Adipocyte (in vitro differentiated cells): ENCODE measurements at places on chromosomes 1 and 21.
A peak's percentile ranks its signal among the peaks of the same experiment; 100 is the strongest.

DNA sequence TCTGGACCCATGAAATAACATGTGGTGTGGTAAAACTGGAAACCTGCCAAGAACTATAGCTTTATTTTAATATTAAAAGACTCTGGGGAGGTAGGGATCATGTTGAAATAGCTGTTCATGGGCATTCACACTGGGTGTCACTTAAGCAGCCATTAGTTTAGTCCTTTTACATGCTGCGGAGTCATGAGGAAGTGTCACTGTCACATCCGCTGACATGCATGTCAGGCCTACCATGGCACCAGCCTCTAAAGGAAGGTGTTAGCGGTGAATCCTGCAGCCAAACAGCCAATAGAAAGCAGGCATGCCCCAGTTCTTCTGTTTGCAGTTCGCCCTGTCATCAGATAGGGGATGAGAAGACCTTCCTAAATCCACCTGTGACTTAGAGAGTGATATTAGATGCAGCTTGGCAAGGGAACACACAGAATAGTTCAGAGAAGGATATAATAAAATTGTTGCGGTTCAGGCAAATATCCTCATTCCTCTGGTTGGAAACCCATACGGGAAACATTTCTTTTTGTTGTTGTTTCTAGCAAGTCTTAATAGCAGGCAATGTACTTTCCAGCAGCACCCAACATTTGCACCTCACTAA is 100.4 kb downstream of the CACHD1 start:
- no peak for DNase-seq

DNA sequence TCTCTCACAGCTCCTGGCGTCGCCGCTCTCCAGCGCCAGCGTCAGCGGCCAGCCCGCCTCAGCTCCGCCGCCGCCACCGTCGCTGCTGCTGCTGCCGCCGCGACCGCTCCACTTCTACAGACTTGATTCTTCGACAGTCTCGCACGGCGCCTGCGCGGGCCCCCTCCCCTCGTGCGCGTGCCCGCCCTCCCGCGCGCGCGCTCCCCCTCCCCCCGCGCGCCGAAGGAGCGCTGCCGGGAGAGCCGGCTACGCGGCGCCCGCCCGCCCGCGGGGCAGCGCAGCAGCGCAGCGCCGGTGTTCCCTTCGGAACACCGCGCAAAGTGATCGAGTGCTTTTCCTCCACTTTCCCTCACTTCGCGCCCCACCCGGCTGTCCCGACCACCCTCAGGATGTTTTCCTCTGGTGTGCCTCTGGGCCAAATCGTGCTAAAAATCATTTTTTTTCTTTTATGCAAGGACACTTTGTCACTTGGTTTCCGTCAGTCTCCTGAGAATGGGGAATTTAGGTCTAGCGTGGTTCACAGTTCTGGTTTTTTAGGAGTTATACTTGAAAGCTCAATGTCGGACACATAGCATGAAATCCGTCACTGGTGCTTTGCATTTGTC is at the start of gene IRF2BP2:
Gene IRF2BP2, minus strand, starts transcription at position 118 of the 605 bp plus-strand sequence. CDS start 684 bp downstream, outside the sequence.
- DNase-seq = peak; percentile 91

GRCh38 chr21:45745256-45745655 is 101.7 kb downstream of the PCBP3 start:
- DNase-seq = no peak

DNA sequence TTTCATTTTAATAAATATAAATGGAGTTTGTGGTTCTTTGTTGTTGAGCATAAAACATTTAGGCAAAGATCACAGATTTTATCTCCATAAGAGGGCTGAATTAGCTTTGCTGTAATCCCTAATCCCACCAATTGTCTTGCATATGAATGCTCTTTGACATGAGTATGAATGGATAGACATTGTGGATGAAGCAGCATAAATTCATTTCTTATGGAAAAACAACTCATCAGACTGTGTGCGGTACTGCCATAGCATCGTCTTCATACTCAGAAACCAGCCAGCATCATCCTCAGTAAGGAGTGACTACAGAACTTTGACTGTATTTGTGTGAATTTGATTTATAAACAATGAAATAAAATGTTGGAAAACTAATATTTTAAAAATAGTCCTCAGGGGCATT is 19.6 kb downstream of the SON start:
- no peak for DNase-seq

DNA sequence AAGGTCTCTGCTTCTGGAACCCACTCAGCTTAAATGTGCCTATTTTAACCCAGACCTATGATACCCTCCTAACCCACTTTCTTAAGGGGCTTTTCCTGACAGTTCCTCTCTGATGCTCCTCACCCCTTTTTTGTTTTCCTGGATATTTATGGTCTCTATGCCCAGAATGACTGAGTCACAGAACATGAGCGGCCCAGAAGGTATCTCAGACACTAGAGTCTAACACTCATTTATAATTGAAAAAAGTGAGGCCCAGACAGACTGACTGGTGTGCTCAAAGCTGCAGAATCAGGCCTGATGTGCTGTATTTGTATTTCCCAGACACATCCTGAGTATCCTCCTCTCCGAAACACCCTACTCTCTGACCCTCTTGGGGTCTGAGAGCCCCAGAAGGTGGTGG is 44.0 kb downstream of the LRRC71 start:
- DNase-seq = peak; percentile 2

DNA sequence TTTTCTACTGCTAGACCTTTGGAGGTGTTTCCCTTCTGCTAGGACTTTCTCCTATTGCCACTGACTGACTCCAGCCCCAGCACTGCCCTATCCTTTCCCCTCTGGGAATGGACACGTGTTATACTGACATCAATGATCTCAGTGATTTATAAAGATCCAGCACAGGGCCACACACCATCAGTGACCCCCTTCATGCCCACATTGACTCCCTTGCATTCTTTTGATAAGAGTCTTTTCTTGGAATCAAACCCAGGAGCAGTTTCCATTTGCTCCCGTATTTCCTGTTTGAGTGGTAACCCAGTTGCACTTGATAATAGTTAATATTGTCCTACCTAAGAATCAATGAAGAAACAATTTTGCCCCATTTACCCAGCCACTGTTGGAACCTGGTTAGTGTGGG is 501.0 kb upstream of the USP24 start:
- DNase-seq = no peak

GRCh38 chr1:160244209-160244608 is 18.1 kb downstream of the DCAF8 start:
- DNase-seq = peak; percentile 15

DNA sequence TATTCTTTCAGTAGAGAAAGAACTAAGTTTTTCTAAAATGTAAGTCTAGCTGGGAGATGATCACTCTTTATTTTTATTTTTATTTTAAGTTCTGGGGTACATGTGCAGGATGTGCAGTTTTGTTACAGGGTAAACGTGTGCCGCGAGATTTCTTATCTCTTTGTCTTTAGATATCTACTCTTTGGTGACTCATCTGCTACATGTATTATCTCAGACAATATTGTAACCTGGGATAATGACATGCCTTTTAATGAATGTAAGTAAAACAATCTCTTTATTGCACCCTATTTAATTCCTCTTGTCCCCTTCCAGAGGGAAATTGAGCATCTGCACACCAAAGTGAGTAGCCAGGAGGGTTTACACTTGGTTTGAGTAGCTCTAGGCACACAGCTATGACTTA is 9.4 kb downstream of the CR2 start:
- no peak for DNase-seq

- DNase-seq = peak; percentile 30
Observed at GRCh38 chr21:38631206-38631605, 132.9 kb upstream of the ERG start.

- DNase-seq = peak; percentile 76
Observed at GRCh38 chr1:183416850-183417771, 1.1 kb downstream of the NMNAT2 start.

DNA sequence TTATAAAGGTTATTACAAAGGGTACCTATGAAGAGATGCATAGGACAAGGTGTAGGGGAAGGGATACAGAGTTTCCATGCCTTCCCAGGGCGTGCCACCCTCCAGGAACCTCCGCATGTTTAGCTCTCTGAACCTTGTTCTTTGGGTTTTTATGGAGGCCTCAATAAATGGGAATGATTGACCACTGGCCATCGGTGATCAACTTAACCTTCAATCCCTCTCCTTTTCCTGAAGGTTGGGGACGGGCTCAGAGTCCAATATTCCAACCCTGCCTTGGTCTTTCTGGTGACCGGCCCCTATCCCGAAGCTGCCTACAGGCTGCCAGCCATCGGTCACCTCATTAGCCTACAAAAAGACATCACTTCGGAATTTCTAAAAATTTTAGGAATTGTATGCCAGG is 11.7 kb downstream of the CD244 start:
- no peak for DNase-seq

DNA sequence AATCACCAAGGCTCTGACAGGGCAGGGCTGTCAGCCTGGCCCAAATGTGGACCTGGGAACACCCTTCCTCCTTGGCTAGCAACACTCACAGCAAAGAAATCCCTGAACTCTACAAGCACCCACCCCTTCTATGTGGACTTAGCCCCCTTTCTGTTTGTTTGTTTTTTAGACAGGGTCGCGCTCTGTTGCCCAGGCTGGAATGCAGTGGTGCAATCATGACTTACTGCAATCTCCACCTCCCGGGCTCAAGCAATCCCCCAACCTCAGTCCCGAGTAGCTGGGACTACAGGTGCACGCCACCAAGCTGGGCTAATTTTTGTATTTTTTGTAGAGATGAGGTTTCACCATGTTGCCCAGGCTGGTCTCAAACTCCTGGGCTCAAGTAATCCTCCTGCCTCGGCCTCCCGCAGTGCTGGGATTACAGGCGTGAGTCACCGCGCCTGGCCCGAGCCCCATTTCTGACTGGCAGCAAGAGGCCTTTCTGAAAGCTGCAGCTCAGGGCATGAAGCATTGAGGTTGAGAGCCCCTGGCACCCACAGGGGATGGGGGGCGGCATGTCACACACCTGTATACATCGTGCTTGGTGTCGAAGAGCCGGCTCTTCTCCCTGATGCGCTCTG is 16.2 kb downstream of the RIPK4 start:
- peak; percentile 61 for DNase-seq

- DNase-seq = no peak
Observed at GRCh38 chr21:18411565-18411964, 8.0 kb upstream of the TMPRSS15 start.

GRCh38 chr1:18996548-18997177 is 40.2 kb upstream of the IFFO2 start:
- no peak for DNase-seq

- peak; percentile 27 for DNase-seq
Observed at GRCh38 chr1:165697491-165697880, 876 bp downstream of the ALDH9A1 start.
